ENCODE measurements at places on chromosomes 6 and 20. TPM values are rescaled to one million over a fixed set of nuclear protein-coding genes. Genes with fewer than 3 reads are reported as not detected.

Gene ADAM33
- 26.7 TPM for total RNA-seq

Gene NNAT
- 33.0 TPM for total RNA-seq

Gene RIN2
- 53.2 TPM for total RNA-seq

Gene PSMG4
- 16.9 TPM for total RNA-seq

Gene EPB41L1
- total RNA-seq, result 74.8 TPM

Gene HAO1
- not detected for total RNA-seq

Gene ANGPT4
- total RNA-seq, result 0.14 TPM

Gene EFCAB8
- not detected for total RNA-seq

Gene LRRC1
- total RNA-seq, result 94.5 TPM

Gene OR2H2
- total RNA-seq, result not detected

Gene SPEF1
- not detected for total RNA-seq

Gene OR2J3
- total RNA-seq, result not detected

Gene TINAG
- total RNA-seq, result 46.2 TPM

Gene RPN2
- 98.9 TPM for total RNA-seq

Gene MATN4
- not detected for total RNA-seq

Gene ZFP57
- not detected for total RNA-seq

Gene CTCFL
- total RNA-seq, result not detected

Gene MICB
- 3.8 TPM for total RNA-seq

Gene SLC35A1
- 8.2 TPM for total RNA-seq

Gene EDN3
- total RNA-seq, result 13.1 TPM

Gene HLA-DQA2
- not detected for total RNA-seq

Gene MAP1LC3A
- 41.8 TPM for total RNA-seq

Gene NT5E
- 22.5 TPM for total RNA-seq

Gene STX11
- total RNA-seq, result 2.3 TPM

Gene MYCT1
- 2.3 TPM for total RNA-seq

Gene CDC5L
- 49.6 TPM for total RNA-seq

Gene TSBP1
- not detected for total RNA-seq
